ENCODE measurements at places on chromosomes 11 and 22.

- DNase-seq = no peak
Measured at GRCh38 chr11:61120099-61120705, 17.9 kb downstream of the CD5 start.

GRCh38 chr11:108242422-108242821 lies 19.6 kb downstream of the ATM start:
- no peak for DNase-seq

GRCh38 chr11:74185285-74185684 lies 14.2 kb downstream of the PPME1 start:
- no peak for DNase-seq

DNA sequence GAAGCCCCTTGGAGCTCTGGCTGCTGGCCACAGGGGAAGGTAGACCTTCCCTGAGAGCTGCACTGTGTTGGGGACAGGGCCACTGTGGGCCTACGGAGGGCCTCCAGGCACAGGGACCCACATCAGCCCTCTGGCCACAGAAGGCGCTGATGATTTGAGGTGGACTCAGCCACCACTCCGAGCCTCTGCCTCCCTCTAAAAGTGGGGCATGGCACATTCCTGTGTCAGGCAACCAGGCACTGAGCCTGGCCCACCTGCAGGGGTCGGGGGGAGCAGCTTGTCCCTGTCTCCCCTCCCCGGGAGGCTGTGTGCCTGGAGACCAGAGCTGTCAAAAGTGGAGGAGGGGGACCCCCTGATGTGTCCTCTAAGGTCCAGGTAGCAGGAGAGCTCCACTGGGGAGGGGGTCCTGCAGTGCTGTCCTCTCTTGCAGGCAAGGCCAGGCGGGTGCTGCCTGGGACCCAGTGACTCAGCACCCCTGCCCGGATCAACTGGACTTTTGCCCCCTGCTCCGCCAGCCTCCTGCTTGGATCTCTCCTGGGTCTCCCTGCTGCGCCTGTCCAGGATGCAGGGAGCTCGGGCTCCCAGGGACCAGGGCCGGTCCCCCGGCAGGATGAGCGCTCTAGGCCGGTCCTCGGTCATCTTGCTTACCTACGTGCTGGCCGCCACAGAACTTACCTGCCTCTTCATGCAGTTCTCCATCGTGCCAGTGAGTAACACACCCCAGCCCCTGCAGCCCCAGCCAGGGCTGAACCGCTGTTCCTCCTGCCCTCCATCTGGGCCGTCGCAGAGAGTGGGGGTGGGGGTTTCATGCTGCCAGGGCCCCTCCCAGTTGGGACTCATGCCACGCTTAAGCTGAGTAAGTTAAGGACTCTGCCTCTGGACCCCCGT lies 17.5 kb upstream of the CDKN1C start:
- DNase-seq = no peak

DNA sequence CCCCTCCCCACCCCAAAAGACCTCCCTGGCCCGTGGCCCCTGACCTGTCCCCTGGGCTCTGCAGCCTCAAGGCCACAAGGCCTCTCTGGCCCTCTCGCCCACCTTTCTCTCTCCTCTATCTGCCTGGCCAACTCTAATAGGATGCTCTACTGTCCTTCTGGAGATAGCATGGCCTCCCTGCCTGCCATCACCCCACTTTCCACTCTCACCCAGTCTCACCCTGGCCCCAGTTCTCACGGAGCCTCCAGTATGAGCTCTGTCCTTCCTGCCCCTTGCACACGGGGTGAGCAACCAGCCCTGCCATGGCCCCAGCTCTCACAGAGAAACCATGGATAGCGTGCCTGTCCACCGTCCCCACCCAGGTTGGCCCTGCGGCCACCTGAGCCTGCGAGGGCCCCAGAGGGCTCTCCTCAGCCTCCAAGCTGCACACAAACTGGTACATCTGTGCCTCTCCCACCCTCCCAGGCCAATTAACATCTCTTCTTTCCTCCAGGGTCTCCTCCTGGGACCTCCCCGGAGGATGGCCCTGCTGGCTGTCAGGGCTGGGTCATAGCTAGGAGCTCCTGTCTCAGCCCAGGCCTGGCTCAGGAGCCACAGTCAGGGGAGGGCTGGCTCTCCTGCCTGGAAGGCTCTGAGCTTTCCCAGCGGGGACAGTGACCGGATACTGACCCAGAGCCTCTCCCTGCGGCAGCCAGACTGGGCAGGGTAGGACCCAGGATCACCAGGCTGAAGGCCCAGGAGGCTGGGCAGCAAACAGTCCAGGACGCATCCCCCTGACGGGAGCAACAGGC lies 22.3 kb downstream of the RTN4R start:
- DNase-seq = no peak

DNA sequence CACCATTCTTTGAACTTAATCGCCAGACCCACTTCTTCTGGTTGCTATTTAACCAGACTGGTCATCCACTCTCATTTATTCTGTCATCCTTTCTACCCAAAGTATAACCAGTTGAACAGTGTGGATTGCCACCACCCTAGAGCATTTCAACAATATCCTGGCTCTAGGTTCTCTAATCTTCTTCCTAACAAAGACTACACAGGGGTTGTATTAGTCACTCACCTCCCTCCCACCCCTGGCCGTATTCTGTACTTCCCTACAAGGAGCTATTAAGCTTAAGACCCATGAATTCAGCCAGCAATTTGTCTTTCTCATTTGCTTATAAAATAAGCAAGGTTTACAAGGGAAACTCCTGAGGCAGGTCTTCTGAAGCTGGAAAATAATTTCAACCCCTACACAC lies 46.9 kb upstream of the CEP126 start:
- DNase-seq = no peak

DNA sequence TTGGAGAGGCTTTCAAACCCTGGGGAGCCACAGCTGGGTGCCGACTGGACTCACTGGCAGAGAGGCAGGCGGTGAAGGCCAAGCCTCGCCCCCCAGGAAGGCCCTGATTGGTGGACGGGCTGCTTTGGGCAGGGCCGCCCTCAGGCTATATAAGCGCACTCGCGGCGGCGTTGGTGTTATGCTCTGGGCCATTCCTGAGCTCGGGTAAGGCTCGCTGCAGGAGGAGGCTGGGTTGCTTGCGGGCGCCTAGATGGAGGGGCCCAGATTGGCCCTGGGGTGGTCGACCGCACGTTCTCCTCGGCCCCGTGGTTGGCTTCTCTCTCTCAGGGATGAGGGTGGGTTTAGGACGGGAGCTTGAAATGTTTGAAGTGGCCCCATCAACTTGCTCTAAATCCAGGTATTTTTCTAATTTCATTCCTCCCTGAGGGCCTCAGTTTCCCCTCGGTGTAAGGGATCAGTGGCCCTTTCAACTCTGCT lies at the start of gene SPDYC:
Gene SPDYC, plus strand, starts transcription at position 176 of the 477 bp plus-strand sequence. CDS start 1,125 bp downstream, outside the sequence.
- DNase-seq = no peak

GRCh38 chr11:64110465-64111375 lies 55.2 kb downstream of the MACROD1 start:
- no peak for DNase-seq

DNA sequence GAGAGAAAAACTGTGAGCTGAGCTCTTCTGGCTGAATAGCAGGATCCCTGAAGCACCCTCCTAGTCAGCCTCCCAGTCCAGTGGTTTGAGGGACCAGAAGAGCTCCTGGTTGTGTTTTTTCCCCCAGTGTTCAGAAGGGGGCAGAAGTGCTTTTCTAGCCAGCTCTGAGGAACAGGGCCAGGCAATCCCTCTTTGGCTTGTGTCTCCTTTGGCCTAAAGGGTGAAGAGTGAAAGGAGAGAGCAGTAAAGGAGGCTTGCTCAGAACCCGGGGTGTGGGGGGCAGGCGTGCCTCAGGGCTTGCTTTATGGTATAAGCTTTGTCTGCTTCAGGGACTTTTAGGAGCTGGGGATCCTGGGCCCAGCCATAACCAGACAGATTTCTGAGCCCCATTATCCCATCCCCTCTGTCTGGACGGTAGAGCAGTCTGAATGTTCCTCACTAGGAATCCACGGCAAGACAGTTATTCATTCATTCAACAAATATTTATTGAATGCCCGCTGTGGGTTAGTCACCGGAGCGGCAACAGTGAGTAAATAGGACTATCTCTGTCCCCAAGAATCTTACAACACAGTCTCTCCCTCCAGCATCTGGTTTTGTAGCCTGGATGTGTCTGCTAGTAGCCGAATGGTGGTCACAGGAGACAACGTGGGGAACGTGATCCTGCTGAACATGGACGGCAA lies 14.5 kb downstream of the ACP2 start:
- peak; percentile 79 for DNase-seq

DNA sequence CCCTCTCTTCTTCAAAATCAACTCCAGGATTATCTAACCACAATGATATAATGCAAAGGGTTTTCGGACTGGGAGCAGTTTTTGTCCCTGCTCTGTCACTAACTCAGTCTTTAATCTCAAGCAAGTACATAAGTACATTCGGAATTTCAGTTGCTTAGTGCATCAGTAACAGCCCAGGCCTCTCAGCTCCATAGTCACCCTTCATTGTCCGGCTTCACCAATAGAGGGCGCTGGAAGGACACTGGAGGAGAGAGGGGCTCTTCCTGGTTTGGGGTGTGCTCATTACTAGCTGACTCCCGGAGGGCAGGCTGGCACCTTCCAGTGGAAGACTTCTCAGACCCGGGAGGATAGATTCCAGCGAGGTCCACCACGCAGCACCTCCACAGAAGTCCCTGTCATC lies 90.4 kb upstream of the PDGFD start:
- peak; percentile 29 for DNase-seq

- DNase-seq = peak; percentile 6
Measured at GRCh38 chr22:27153386-27153785, 496.0 kb downstream of the MIAT start.

- DNase-seq = peak; percentile 41
Measured at GRCh38 chr11:36376888-36377758, 81.0 kb downstream of the PRR5L start.

DNA sequence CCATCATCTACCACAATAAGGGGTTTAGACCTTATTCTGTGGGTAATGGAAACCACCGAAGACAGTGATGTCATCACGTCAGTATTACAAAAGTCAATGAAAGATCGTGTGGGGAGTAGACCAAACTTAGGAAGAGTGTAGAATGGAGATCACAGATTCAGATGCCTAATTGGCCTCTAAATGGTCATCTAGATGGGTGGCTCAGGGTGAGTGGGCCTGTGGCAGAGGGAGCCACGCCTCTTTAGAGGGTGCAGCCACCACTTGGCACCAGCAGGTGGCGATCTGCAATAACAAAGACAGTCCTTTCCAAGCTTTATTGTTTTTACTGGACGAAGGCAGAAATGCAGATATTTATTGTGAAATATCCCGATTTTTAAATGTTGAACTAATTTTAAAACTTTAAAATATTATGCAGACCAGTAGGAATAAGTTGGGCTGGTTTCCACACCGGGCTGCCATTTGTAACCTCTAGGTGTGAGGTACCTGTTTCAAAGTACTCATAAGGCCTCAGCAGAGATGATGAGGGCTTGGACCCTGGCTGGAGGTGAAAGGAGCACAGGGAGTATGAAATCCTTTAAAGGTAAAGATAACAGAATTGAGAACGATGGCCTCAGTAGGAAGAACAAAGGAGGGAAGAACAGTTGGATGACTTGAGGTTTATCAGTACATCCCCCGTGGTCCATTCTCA lies 222.0 kb downstream of the DBX1 start:
- peak; percentile 65 for DNase-seq

DNA sequence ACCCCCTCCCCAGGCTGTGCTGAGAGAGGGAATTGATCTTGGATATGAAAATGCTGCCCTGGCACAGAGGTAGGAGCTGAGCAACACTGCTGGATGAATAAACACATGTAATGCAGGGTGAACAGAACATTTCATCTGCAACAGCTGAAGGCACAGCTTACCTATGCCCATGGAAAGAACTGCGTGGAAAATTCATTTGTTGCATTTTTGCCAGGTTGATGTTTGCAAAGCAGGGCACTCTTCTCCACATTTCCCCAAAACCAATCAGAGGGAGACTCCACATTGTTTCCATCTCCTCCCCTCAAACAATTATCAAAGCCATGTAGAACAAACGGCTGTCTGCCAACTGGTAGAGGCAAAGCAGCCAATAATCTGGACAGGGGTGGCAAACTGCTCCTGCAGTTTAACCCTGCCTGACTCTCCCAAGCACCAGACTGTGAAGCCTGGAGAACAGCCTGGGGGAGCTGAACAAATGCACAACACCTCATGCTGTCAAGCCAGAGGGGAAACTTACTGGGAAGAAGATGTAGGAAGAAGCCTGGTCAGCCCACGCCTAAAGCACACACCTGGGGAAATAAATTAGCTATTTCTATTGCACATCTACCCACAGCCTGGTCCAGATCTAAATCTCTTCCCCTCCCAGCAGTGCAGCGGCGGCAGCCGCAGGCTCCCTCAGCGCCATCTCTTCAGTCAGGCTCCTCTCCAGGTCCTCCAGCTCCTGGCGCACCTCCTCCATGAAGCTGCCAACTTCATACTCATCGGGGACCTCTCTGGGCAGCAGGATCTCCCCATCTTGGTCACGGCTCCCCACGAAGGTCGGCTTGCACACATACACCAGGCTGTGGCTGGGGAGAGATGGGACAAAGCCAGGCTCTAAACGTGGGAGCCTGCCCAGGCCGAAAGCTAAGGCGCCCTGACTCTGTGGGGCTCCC lies 44.3 kb downstream of the DKK3 start:
- no peak for DNase-seq

DNA sequence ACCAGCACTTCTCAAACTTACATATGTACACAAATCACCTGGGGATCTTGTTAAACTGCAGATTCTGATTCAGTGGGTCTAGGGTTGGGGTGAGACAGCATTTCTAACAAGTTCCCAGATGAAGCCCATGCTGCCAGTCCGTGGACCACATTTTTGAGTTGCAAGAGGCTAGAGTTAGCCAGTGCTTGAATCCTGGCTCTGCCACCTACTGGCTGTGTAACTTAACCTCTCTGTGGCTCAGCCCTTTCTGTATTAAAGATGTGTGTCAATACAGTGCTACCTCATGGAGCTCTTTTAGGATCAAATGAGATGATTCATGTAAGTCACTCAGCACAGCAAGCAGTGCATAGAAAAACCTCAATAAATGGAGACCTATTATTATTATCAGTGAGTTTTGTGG lies 90.2 kb upstream of the ISX start:
- DNase-seq = no peak

DNA sequence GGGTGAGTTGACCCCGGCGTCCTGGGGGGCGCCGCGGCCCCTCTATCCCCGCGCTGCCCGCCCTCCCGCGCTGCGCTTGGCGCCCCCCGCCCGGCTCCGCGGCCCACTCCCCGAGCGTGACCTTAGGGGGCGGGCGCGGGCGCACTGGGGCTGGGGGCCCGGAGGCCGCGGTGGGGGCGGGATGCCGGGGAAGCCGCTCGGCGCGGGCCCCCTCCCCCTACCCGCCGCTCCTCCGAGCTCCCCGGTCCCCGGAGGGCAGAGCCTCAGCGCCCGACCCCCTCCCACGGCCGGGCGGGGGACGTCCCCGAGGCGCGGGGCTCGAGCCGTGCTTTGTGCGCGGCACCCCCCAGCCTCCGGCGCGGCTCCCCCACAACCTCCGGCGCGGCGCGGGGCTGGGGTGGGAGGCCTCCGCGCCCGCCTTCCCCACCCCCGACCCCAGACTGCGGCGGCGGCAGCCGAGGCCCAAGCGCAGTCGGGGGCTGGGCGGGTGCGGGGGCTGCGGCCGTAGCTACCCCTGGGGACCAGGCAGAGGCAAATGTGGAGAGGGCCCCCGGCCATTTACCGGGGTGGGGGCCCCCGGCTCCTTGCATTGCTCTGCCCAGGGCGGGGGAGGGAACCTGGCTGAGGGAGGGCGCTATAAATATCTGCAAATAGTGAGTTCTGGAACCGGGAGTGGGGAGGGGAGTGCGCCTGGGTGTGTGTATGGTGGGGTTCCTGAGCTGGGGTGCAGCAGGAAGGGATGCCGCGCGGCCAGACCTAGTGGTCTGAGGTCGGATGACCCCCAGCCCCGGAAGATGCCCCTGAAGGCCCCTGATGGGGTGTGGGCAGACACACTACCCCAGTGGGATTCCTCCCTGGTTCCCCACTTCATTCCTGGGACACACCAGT lies 988 bp downstream of the MGAT3 start:
- no peak for DNase-seq

GRCh38 chr11:126637795-126638175 lies 282.3 kb downstream of the ST3GAL4 start:
- DNase-seq = peak; percentile 86

- DNase-seq = no peak
Measured at GRCh38 chr11:128888034-128888985, 2.8 kb upstream of the KCNJ5 start.
